HEK293T (cell line): ENCODE measurements at places on chromosomes 3 and 15.

- DNase-seq = no peak
These were observed 248.0 kb upstream of the CNTN3 start for GRCh38 chr3:74862476-74862875.

DNA sequence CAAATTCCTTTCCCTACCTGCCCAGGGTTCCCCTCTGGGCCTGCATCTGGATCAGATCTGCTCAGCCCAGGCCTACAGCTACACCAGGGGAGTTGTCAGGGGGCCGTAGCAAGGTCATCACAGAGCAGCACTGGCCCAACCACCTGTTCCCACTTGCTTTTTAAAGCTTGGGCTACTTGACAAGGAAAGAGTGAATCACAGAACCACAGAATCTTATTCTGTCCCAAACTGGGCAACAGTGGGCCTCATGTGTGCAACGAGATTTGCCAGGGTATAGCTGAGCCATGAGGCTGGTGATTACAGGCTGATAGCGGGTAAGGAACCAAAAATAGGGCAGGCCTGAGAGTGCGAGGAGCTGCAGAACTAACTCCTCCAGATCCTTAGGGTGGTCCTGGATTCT, 66.7 kb downstream of the MYLK start:
- no peak for DNase-seq

DNA sequence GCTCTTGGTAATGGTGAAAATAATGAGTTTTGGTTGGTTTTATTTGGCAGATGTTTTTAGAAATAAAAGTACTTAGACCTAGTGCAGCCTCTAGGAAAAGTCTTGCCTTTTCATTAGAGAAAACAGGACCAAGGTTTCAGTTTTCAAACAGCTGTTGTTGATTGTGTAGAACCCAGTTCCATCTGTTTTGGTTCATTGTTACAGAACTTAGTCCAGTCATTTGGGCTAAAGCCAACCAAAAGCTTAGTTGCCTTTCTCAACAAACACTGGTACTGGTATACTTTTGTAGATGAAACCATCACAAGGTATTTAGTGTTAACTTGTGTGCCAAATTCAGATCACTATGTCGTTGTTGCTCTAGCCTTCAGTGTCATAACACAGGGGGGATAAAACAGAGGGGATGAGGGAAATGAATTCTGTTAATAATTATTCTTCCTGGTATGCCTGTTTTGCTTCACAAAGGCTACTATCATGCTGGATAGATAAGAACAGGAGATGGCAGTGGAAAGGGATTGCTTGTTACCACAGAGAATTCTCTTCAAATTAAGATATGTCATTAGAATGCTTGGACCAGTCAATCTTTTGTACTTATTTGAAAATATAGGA, 12.6 kb upstream of the APH1B start:
- no peak for DNase-seq

DNA sequence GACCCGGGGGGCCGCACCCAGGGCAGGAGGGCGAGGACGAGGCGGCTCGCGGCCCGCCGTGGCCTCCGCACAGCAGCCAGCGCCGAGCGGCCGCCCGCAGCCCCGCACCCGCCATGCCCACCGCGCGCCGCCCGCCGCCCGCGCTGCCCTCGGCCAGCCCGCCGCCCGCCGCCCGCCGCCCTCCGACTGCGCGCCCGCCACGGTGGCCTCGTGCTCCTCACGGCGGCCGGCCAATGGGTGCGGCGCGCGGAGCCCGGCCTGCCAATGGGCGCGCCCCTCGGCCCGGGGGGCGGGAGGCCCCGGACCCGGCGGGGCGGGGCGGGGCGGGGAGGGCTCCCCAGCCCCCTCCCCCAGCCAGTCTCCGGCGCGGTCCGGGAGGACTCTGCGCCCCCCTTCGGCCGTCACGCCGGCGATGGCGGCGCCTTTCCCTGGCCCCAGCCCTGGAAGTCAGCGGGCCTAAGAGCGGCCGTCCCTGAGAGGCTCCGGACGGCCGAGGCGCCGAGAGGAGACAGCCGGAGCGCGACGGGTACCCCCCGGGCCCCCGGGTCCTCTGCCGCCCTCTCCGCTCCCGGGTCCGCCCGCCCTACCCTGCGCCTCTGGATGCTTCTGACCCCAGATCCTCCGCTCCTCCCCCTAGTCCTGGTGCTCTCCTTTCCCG, at the start of gene NT5DC2:
Gene NT5DC2, minus strand, starts transcription at position 235 of the 658 bp plus-strand sequence. Its CDS starts 120 bp downstream, at position 115.
- DNase-seq = peak; percentile 87
